ENCODE measurements at places on chromosomes 2 and 18.
A peak's percentile ranks its signal among the peaks of the same experiment; 100 is the strongest.

- no peak for DNase-seq
Observed at GRCh38 chr2:181174611-181175580, 194.5 kb downstream of the UBE2E3 start.

- DNase-seq: no peak
Observed at GRCh38 chr18:45728336-45729010, 4.5 kb downstream of the SLC14A1 start.

DNA sequence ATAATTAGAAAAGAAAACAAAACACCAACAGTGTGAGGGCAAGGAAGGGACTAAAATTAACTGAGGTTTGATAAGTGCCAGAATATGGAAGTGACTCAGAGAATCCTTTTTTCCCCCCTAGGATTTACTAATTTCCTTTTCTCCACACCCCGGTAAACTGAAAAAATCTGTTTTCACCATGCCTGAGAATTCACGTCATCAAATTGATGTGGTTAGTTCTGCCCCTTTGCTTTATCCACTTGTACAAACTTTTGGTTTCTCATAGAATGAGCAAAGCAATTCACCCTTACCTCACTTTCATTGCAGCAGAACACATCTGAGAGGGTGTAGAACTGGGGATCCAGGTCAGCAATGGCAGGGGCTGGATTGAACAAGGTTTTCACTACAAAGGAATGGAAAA lies 57.8 kb downstream of the RBKS start:
- DNase-seq: no peak

DNA sequence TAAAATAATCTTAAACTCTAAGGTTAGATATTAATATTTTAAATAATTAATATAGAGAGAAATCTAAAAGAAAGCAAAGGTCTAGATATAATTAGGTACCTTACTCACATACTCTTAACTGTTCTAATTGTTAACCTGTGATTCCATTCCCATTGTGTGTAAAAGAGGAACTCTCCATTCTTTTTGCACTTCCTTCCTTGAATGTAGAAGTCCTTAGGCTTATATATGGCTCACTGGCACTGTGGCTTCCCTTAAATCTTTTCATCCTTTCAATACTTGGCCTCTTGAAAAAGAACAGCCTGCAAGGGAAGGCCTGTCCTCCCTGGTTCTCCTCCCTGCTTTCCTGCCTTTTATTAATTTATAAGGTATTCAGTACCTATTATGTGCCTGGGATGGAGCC lies 182.8 kb upstream of the FOSL2 start:
- no peak for DNase-seq

- DNase-seq: peak; percentile 7
Observed at GRCh38 chr2:232888099-232888836, 18.2 kb downstream of the SNORC start.

DNA sequence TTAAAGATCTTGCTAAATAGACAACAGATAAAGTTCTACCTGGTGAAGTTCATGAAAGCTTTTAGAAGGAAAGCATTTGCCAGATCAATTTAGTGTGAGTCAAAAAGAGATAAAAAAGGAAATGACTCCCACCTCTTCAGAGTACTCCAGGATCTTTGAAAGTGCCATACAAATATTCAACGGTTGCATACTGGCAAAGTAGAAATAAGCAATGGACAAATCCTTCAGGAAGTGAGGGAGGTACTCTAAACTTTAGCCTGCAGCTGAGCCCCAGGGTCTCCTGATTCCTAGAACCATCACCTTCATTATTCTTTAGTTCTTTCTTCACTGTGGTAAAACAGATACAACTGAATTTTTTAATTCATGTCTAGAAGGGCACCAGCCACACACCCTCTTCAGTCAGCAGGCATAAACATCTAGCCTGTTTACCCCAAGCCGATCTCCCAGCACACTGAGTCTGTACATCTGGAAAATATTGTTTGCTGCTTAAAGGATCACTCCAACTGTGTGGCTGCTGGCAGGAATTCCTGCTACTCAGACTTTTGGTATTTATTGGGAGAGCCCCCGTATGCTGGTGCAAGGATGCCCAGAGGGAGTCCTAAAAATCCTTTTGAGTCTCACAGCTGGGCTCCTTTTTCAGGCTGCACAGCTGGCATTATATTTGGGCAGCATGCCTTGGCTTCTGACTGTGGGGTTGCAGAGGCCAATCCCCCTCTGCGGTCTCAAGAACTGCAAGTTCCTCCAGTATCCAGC lies 72.3 kb upstream of the SESTD1 start:
- DNase-seq: no peak

DNA sequence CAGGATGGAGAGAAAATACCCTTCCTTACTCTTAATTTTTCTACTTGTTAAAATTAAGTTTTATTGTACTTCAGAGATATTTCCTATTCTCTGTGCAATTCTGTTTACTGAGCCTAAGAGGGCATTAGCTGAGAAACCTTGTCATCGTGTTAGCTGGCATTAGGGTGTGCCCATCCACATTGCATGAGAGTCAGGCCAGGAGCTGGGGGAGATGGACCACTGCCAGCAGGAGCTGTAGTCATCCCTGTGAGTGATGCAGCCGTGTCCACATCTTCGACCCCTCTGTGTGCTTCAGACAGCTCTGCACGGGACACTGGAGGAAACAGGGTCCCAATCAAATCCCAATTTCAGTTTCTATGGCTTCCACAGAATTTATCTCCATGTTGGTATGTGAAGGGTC lies 34.2 kb downstream of the ABCA12 start:
- DNase-seq: no peak

DNA sequence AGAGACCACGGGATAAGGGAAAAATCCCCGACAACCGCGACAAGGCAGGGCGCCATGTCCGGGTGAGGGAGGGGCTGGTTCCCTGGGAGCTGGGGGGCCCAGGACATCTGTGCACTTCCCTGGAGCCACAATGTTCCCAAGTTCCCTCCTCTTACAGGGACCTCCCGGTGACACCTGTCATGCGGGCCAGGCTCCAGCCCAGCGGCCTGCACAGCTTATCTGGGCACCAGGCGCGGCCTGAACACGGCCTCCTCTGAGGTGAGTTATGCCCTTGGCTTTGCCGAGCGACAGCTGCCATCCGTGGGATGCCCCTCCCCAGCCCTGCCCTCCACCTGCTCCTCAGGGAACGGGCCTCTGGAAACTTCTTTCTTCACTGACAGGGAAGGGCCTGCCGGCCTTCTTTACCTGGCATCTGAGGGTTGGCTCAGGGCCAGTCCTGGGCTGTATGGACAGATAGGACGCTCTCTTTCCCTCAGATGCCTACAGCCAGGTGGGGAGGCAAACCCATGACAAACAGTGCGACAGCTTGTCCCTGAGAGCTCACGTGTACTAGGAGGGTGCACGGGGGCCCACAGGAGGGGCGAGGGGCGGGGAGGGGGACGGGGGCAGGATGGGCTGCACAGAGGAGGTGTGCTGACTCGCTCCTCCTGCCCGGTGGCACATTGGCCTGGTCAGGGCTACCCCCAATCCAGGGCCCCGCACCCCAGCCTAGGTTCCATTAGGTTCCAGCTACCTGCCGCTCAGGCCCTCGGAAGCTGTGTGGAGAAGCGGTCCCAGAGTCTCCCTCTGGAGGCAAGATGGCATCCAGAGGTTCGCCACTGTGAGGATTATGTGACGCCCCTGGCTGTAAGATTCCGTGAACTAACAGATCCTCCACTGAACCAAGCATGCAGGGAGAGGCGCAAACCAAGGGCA lies 34.9 kb upstream of the HPCAL1 start:
- no peak for DNase-seq

DNA sequence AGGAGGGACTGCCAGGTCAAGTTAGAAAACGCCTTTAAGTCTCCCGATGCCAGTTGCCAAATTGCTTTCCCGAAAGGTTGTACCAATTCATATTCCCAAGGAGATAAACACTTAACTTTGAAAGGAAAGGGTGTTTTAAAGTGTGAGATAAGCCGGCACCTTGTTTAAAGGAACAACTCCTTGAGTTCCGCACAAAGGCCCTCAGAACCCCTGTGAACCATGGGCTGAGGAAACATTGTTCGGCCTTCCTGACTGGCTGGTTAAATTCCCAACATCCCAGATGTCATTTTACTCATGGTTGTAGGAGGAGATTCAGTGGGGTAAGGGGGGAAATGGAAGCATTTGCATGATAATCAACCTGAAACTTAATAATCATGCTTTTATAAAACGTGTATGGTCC lies 126.6 kb downstream of the BCL11A start:
- no peak for DNase-seq

- DNase-seq: no peak
Observed at GRCh38 chr2:19022334-19022733, 336.1 kb downstream of the OSR1 start.

DNA sequence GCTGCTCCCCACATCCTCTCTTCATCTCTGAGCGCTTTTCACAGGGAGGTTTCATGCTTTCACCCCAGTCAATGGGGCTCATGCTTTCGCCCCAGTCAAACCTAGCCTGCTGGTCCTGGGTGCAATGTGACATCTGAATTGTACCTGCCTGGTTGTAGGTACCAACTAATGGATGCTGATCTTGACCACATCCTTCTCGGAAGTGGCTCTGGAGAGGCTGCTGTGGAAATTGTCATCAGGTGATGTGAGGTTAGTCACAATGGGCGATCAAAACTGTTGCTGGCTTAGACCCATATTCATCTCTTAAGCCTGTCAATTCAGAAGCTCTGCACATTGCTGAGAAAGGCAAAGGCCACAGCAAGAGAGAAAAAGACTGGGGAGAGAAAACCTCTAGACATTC lies 32.7 kb upstream of the ALKAL2 start:
- no peak for DNase-seq

GRCh38 chr2:29053223-29053622 lies 21.1 kb downstream of the PCARE start:
- DNase-seq: no peak

- no peak for DNase-seq
Observed at GRCh38 chr2:15700131-15700530, 108.5 kb downstream of the DDX1 start.

DNA sequence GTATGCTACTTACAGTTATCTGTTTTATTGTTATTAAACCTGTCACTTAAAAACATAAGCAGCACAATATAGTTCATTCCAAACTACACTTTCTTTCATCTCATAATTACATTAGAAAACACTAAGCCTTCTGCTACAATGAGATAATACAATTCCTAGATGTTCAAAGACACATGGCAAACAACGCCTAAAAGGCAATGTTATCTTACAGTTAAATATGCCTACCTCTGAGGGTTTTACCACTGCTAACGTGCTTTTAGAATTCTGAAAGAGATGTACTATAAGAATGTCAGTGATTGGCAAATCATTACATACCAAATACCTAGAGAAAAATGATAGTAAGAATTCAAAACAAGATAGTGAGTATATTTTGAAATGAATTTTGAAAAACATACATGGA lies 46.8 kb upstream of the SPOPL start:
- DNase-seq: no peak

DNA sequence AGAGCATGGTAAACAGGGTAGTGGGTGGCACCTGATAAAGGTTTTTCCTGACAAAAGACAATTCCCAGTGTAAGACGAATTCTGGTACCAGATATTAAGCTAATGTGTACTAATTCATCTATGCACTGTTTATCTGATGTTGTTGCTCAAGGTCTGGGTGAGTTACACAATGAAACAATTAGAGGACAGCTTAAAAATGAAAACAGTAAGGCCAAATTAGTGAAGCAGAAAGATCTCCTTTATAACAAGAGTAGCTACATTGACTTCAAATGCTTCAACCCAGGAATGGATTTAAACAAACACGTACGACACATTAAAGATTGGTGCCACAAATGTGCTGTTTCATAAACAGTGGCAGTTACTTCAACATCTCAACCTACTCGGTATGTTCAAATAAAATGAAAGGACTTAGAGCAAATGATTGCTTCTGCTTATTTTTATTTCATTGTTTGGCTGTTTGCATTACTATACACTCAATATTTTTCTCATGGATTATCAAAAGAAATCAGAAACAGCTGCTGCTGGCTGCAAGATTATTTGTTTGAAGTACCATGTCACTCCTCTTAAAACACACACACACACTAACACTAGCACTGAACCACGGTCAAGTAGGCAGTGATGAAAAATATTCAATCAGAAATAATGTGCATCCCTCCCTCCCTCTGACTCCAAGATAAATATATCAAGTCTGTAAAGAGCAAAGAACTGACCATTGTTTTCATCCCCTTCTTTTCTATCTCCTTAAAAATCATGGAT lies 94.4 kb upstream of the RND3 start:
- DNase-seq: no peak

DNA sequence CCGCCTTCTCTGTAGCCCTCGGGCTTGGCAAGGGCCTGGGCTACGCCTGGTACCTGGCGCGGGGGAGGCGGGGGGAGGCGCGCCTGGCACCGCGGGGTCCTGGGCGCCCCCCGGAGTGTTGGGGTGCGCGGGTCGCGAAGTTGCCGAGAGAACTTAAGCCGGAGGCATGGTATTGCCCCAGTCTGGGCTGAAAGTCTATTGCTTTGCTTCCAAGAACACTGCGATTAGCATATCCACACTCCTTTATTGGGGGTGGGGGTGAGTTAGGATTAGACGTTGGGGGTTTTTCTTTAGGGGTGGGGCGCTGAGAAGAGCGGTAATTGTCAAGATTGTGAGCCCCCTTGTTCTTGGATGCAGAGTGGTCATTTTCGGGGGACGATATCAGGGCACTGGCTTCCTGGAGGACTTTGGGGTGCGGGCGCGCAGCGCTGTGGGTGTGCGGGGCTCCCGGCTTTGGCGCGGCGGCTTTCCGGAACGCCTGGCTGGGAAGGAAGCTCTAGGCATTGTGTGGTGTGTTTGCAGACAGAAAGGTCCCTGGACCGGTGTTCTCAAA lies 798 bp downstream of the TANC1 start:
- DNase-seq: no peak

DNA sequence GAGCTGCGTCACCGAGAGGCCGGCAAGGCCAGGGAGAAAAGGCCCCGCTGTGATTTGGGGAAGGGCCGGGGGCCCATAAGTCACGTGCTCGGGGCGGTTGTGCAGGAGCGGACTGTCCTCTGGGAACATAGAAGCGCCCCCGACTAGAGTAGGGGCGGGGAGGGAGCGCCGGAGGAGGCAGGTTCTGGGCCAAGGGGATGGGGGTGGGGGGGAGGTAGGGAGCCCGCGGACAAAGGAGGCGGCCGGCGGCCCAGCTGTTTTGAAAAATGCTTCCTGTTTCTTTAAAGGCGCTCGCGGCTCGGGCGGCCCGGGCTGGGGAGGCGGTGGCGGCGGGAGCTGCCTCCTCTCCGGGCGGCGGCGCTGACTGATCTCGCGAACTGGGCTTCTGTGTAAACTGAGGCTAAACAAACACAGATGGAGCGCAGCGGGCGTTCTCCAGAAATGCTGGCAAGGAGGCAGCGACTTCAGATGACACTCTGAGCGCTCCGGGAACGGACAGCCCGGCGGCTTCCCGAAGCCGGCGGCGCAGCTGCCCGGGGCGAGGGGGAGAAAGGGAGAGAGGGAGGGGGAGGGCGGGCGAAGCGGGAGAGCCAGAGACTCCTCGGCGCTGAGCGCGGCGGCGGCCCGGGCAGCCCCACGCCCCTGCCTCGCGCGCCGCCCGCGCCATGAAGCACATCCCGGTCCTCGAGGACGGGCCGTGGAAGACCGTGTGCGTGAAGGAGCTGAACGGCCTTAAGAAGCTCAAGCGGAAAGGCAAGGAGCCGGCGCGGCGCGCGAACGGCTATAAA lies at the start of gene ATOH8:
Gene ATOH8 (plus strand): TSS at position 467 of the 788 bp plus-strand sequence. CDS start 199 bp downstream, at position 666.
- DNase-seq: peak; percentile 62

- DNase-seq: no peak
Observed at GRCh38 chr18:11960743-11961380, 20.4 kb upstream of the IMPA2 start.

- no peak for DNase-seq
Observed at GRCh38 chr2:238164906-238165287, 6.1 kb downstream of the ERFE start.
